D721Med (cell line): ENCODE measurements at places on chromosomes 11 and 22.

GRCh38 chr11:46162700-46163099 lies 41.4 kb upstream of the PHF21A start:
- no peak for DNase-seq

GRCh38 chr22:22369964-22370270 lies 125.3 kb downstream of the VPREB1 start:
- DNase-seq, result no peak

GRCh38 chr22:44088976-44089570 lies 65.0 kb downstream of the PARVB start:
- DNase-seq, result no peak

- no peak for DNase-seq
Observed at GRCh38 chr11:120335556-120335907, 681 bp upstream of the ARHGEF12 start.

- DNase-seq, result no peak
Observed at GRCh38 chr11:114057147-114057546, 2.4 kb upstream of the ZBTB16 start.

GRCh38 chr11:69337211-69337721 lies 43.3 kb downstream of the MYEOV start:
- no peak for DNase-seq

DNA sequence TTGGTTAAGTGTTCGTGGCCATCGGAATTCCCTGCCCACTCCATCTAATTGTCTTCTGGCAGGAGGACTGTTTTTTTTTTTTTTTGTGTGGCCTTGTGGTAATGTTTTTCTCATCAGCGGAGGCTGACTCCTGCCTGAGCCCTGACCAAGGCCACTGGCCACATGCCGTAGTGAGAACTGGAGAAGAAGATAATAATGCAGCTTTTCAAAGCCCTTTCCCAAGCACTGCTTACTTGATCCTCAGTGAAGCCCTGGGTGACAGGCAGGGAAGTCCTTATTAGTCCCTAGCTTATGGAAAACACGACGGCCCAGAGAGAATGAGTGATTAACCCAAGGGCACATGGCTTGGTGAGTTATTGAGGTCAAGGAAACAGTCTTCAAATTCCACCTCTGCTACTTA lies 71.2 kb downstream of the ADM start:
- no peak for DNase-seq

DNA sequence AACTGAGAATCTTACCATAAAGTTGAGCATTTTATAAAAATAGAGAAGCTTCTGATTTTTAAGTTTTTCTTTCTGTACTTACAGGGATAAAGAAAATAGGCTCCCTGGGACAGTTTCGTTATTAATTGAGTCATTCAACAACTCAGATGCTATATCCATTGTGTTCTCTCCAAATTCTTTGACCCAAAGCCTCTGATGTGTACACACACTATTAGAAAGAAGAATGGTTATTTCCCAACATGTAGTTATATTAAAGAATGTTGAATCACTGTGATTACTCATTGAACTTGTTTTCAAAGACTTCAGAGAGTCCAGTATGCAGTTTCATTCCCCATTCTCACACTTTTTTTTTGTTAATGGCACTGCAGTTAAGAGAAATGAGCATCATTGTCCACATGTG lies 734.3 kb upstream of the ARHGAP42 start:
- DNase-seq, result no peak

- DNase-seq, result no peak
Observed at GRCh38 chr11:132595711-132596134, 936.6 kb downstream of the OPCML start.

- no peak for DNase-seq
Observed at GRCh38 chr11:19811380-19811779, 98.7 kb downstream of the NAV2 start.

GRCh38 chr11:124075841-124076651 lies 34.9 kb upstream of the OR10G7 start:
- DNase-seq, result no peak

GRCh38 chr11:16609769-16610168 lies 128.7 kb upstream of the C11orf58 start:
- DNase-seq, result no peak

DNA sequence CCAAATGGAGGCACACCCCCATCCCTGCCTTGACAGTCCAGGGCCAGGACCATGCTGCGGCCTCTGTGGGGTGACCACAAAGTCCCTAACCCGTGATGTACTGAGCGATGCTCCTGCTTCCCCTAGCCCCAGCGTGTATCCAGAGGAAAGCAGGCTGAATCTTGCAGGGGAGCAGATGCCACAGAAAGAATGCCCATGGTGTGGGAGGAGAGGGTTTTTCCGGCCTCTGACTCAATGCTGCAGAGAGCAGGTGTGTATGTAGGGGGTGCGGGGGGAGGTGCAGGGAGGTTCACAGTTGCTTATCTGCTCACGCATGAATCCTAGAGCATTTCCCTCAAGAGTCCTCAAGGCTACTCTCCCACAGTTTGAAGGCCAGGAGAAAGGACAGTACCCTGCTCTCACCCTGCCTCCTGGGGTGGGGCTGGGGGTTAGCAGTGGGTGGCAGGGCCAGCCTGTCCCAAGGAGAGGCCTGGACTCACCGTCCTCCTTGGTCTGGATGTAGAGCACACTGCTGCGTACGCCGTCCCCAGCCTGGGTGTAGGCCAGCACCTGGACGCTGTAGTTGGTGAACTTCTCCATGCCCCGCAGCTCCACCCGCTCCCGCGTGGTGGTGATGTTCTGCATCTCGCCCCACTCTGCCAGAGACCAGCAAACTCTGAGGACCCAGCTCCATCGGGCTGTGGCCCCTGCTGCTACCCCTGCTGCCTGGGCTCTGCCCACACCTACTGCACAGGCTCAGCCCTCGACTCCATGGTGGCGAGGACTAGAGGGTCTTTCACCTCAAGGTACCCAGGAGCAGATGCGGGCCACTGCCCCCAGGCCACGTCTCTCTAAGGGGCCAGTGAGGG lies 130.8 kb downstream of the CEP164 start:
- DNase-seq, result no peak

DNA sequence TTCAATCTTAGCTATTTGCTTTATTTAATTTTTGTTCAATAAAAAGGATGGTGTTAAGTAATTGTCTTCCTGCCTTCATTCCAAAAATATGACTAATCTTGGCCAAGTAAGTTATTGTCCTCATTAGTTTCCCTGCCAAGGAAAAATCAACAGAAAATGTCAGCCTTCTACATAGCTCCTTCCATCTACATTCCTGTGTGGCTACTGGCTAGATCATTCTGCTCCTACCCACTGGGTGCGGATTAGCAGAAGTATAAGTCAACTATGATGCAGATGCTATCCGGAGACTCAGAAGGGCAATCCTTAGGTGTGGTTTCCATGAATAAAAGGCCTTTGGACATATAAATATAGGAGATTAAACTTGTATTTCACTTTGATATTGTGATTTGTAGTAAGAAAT lies 154.4 kb downstream of the SBF2 start:
- DNase-seq, result no peak

DNA sequence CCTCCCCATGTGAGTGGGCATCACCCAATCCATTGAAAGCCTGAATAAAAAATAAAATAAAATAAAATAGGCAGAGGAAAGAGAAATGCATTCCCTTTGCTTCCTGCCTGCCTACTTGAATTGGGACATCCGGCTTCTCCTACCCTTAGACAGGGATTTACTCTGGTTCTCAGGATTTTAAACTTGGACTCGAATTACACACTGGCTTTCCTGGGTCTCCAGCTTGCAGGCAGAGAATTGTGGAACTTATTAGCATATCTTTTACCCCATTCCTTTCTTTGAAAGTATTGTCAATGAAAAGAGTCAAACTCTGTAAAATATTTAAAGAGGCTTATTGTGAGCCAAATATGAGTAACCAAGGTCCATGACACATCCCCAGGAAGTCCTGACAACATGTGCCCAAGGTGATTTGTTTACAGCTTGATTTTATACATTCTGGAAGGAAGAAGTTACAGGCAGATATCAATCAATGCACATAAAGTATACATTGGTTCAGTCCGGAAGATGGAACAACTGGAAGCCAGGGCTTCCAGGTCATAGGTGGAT lies 78.4 kb upstream of the CCDC90B start:
- no peak for DNase-seq

GRCh38 chr11:15923183-15923582 lies 433.2 kb downstream of the SOX6 start:
- DNase-seq, result no peak

DNA sequence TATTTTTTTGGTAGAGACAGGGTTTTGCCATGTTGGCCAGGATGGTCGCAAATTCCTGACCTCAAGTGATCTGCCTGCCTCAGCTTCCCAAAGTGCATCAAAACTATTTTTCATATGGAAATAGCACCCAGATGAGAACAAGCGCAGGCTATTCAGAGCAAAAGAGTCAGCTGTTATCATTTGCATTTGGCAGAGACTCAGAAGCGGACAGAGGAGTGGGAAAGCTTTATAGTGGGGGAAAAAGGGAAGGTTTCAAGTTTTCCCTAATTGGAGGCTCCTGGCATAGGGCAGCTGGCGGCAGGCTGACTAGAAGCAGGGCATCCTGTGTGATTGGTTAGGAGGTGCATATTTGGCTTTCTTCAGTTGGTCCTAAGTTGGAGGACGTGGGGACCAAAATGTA lies 20.2 kb downstream of the ATG13 start:
- DNase-seq, result no peak

GRCh38 chr22:30212363-30212995 lies 34.1 kb downstream of the LIF start:
- no peak for DNase-seq

- DNase-seq, result peak; percentile 26
Observed at GRCh38 chr11:9613830-9614762, 40.6 kb downstream of the WEE1 start.

GRCh38 chr11:35237860-35238715 lies 99.1 kb downstream of the CD44 start:
- no peak for DNase-seq

DNA sequence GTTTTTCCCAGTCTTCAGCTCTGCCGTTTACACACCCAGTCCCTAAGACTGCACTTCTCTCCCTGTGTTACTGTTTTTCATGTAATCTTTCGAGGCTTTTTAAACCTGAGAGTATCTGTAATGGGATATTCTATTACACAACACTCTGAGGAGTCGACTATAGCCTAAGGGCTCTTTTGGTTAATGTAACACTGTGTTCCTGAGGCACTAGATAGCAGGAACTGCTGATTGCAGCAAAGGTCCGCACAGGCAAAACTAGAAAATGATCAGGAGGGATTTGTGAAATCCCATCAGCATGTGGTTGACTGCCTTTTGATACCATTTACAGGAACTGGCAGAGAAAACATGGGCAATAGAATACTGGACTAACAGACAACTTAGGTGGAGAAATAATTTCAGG lies 512.3 kb upstream of the RAG2 start:
- no peak for DNase-seq

GRCh38 chr11:132576706-132577105 lies 955.6 kb downstream of the OPCML start:
- DNase-seq, result no peak

DNA sequence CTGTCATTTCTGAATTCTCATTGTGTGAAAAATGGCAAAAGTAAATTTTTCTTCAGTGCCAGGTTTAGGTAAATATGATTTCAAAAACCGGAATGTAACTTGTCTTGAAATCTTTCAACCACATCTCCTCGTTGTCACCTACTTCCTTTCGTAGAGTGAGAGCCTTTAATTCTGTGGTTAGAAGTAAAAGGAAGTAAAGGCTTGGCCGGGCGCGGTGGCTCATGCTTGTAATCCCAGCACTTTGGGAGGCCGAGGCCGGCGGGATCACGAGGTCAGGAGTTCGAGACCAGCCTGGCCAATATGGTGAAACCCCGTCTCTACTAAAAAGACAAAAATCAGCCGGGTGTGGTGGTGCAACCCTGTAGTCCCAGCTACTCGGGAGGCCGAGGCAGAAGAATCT lies 29.8 kb downstream of the SGSM3 start:
- no peak for DNase-seq

DNA sequence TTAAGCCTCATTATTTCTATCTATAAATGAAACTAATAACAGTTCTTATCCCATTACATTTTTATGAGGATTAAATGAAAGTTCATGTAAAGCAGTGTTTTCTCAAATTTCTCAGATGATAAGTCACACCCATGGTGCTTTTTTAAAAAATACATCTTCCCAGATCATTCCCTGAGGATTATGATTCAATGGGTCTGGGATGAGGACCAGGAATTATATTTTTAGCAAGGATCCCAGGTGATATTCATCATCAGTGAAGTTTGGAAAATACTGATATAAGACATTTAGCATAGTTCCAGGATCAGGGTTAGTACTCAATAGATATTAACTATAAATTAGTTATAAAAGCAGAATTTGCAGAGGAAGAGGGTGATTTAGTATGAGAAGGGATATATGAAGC lies 89.1 kb downstream of the BBOX1 start:
- no peak for DNase-seq

GRCh38 chr11:27228906-27229290 lies 134.1 kb downstream of the CCDC34 start:
- DNase-seq, result no peak

DNA sequence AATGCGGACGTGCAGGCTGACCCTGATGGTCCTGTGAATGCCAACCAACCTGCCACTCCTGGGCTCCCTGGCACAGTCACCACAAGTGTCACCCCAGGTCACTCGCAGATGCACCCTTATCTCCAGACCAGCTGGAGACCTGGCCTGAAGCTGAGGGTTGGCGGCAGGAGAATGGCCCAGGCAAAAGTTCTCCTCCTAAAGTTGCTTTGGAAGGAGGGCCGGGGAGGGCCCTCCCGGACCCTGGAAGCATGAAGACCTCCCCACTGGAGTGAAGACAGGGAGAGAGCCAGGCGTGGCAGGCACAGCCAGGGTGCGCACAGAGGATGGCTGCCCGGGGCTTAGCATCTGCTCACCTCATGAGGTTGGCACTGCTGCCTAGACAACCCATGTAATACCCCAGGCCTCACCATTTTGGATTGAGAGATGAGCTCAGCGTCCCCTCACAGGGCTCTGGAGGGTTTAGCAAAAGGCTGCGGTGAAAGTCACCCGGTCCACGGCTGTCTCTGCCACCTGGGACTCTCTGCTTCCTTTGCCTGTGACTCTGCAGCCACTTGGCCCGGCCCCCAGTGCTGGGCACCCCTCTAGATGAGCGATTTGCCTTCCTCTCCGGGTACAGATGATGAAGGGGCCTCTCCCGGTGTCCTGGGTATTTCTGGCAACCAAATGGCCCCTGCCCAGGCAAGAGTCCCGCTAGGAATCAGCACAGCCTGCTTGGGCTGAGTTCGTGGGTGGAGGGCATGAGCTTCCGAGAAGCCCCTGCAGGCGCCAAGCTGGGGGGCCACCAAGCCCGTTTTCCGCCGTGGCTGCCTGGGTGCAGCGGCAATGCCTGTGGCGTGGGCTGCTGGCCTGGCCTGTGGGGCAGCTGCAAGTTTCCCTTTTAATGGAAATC lies 48.3 kb upstream of the SEPTIN5 start:
- no peak for DNase-seq

- DNase-seq, result no peak
Observed at GRCh38 chr11:131518305-131518838, 148.0 kb downstream of the NTM start.

- no peak for DNase-seq
Observed at GRCh38 chr22:18063306-18063705, 14.5 kb upstream of the PEX26 start.

DNA sequence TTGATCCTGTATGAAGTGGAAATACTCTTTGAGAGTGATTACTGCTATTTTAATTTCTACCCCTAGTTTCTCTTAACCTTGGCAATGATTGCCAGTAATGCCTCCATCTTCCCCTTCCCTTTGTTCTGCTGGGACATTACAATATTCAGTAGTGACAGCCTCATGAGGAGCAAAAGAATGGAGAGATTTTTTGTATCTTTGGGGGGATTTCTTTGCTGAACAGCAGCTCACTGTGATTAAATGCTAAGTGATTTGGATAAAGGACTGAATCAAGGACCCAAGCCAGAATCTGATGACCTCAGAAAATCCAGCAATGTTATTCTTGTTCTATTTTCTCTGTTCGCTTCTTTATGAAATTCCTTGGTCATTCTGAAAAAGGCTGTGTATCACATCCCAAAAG lies 7.0 kb upstream of the SLC1A2 start:
- no peak for DNase-seq
